ENCODE measurements at places on chromosomes 11 and 22.

DNA sequence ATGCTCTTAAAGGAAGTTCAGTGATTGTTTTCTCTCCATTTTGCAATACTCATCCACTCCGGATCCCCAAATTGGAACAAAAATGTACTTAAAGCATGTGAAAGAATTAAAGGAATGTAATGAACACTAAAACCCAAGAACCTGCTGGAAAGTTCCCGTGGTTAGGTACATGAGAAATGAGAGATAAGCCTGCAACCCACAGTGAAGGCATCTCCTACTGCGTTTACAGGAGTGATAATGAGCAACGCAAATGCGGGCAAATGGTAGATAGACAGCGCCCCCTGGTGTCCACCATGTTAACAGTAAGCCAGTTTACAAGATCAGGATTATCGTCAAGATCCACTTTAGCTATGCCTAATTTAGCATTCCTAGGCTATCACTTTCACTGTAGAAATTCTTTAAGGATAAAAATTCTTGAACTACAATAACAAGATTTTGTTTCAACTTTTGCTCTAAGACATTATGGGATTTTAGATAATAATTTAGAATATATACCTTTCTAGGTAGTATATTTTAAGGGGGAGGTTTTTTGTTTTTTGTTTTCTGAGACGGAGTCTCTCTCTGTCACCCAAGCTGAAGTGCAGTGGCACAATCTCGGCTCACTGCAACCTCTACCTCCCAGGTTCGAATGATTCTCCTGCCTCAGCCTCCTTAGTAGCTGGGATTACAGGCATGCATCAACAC is 29.9 kb downstream of the ALG9 start:
- peaks cover 6% of the 10 kb centered on the region for H3K36me3 ChIP-seq
- H3K4me1 ChIP-seq = peaks cover 42% of the 10 kb centered on the region
- DNase-seq = peak; percentile 84
- H3K27ac ChIP-seq = peak overlapping the region; percentile 79
- H3K27me3 ChIP-seq = no peaks in the 10 kb centered on the region

DNA sequence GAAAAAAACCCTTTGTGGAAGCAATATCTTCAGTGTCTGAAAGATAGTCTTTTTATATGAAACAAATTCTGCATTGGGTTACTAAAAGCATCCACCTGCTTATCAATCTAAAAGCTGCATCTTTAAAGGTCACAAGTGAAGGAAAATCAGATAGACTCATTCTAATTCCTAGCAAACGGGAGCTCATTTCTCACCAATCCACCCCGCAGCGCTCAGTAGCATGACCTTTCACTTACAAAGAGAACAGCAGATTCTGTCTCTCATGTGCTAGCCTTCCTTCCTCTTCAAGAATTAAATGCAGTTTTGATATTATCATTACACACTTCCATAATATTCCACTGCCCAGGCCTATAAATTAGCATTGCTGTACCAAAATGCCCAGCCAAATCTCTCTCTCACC is 212.9 kb downstream of the CADM1 start:
- no peaks in the 10 kb centered on the region for H3K4me1 ChIP-seq
- H3K36me3 ChIP-seq = peaks cover 5% of the 10 kb centered on the region
- no peak overlapping the region for H3K27ac ChIP-seq
- H3K4me3 ChIP-seq = no peak overlapping the region
- no peak for DNase-seq

- H3K4me3 ChIP-seq = no peak overlapping the region
- H3K36me3 ChIP-seq = peaks cover 23% of the 10 kb centered on the region
- no peak for DNase-seq
- peaks cover 39% of the 10 kb centered on the region for H3K4me1 ChIP-seq
These were observed 98.9 kb downstream of the TRAF6 start for GRCh38 chr11:36411202-36411640.

DNA sequence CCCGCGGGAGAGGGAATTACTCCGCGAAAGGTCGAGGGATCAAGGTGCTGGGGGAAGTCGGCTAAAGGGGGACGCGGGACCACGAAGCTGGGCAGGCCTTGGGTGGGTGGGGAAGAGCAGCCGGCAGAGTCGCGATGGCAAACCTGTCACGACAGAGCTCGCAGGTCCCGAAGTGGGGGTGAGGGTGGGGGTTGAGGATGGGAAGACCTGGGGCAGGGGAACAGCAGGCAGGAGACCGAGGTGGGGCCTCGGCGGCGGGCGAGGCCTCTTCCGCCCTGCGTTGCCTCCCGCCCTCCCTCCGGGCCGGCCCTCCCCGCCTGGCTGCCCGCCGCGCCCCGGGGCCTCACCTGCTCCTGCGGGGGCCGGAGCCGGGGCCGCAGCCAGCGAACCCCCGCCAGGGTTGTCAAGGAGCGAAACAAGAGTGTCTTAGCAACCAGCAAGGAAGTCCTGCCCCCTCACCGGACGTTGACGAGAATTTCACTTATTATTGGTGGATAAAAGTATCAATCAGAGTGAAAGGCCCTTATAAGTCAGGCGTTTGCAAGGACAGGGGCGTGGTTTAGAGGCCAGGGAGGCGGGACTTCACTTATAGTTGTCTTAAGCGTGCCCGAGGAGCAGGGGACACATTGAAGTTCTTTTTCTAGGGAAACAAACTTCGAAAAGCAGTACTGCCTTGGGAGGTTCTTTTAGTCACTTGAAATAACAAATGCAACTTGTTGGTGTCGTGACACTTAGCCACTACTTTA is at the start of gene DNAL4:
DNAL4 (minus strand) TSS at position 423 of the 746 bp plus-strand sequence. CDS start 11,412 bp downstream, outside the sequence.
- peak; percentile 99 for DNase-seq
- H3K4me1 ChIP-seq = peaks cover 34% of the 10 kb centered on the region
- H3K27me3 ChIP-seq = peaks cover 3% of the 10 kb centered on the region
- peaks cover 5% of the 10 kb centered on the region for H3K36me3 ChIP-seq
- H3K4me3 ChIP-seq = peak within 1 kb of the TSS; percentile 95
- H3K27ac ChIP-seq = peak within 1 kb of the TSS; percentile 89

DNA sequence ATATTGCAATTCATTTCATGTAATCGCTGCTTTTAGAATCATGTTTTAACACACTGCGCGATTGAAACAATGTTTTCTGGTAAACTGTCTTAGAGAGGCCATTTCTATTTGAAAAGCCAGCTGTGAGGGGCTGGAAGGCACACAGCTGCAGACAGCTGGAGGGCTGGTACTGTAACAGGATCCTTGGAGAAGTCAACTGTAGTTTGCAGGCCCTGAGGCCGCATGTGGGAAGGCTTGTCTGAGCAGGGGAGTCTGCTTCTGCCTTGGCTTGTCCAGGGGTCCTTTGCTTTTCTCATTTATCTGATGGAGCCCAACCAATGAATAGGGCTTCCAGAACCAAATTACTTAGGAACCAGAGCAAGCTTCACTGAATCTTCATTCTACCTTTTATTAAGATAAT is 313.5 kb downstream of the BLID start:
- H3K4me3 ChIP-seq = no peak overlapping the region
- peaks cover 2% of the 10 kb centered on the region for H3K27me3 ChIP-seq
- peaks cover 14% of the 10 kb centered on the region for H3K4me1 ChIP-seq
- DNase-seq = no peak
- H3K27ac ChIP-seq = no peak overlapping the region
- H3K36me3 ChIP-seq = no peaks in the 10 kb centered on the region

DNA sequence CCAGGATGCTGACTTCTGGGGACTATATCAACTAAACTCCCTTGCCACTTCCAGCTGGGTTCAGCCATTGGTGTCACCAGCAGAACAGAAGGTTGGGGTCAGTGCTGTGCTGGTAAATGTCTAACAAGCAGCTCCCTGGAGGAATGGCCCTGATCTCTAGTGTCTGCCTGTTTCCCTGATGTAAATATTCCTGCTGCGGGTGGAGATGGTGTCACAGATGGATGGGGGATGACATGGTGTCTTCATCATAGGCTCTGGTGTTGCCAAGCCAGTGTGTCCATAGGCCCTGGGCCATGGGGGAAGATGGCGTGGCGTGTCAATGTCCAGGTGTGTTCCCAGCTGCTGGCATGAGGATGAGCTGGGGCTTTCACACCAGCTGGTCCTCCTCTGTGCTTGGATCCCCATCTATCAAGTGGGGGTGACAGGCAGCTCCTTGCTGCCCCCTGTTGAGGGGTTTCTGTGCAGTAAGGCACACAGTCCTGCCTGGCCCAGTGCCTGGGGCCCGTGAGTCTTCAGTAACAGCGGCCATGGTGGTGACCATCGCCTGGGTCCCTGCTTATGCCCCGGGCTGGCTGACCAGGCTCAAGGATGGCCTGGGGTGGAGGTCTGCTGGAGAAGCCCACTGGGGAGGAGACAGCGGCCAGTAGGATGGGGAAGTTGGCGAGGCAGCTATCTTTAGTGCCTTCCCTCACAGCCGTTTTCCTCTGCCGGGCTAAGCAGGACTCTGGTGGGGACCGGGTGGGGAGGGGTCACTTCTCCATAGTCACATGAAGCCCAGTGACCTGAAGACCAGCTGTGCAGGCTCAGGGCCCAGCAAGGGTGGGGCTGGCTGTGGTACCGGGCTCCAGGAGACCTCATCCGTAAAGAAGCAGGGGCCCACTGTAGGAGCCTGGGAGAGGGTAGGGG is 12.7 kb downstream of the RPL3 start:
- peaks cover 27% of the 10 kb centered on the region for H3K27me3 ChIP-seq
- H3K4me3 ChIP-seq = no peak overlapping the region
- DNase-seq = peak; percentile 24
- peaks cover 32% of the 10 kb centered on the region for H3K4me1 ChIP-seq
- H3K27ac ChIP-seq = no peak overlapping the region

DNA sequence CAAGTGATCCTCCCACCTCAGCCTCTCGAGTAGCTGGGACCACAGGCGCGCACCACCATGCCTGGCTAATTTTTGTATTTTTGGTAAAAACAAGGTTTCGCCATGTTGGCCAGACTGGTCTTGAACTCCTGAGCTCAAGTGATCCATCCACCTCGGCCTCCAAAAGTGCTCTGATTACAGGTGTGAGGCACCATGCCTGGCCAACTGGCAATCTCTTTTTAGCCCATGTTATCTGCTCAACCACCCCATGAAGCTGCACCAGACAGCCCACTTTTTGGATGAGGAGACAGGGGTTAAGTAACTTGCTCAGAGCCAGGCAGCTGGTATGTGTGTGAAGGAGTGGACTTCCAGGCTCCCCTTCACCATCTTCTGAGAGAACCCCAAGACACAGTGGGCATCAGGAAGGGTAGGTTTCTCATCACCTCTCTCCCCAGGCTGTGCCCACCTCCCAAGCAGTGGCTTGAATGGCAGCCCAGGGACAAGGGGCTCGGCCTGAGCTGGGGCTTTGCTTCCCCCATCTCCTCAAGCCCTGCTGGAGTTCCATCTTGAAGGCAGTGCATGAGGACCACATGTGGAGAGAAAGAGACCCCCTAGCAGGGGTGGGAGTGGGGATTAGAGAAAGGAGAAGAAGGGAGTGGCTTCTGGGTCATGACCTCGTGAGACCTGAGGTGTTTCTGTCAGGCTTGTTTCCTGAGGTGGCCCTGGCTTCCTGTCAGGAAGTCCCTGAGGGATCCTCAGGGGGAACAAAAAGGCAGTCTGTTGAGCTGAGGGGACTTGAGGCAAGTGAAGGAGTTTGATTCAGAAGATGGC is 87.5 kb upstream of the PARVA start:
- no peaks in the 10 kb centered on the region for H3K36me3 ChIP-seq
- no peak for DNase-seq
- H3K4me1 ChIP-seq = peaks cover 68% of the 10 kb centered on the region
- H3K27ac ChIP-seq = no peak overlapping the region

DNA sequence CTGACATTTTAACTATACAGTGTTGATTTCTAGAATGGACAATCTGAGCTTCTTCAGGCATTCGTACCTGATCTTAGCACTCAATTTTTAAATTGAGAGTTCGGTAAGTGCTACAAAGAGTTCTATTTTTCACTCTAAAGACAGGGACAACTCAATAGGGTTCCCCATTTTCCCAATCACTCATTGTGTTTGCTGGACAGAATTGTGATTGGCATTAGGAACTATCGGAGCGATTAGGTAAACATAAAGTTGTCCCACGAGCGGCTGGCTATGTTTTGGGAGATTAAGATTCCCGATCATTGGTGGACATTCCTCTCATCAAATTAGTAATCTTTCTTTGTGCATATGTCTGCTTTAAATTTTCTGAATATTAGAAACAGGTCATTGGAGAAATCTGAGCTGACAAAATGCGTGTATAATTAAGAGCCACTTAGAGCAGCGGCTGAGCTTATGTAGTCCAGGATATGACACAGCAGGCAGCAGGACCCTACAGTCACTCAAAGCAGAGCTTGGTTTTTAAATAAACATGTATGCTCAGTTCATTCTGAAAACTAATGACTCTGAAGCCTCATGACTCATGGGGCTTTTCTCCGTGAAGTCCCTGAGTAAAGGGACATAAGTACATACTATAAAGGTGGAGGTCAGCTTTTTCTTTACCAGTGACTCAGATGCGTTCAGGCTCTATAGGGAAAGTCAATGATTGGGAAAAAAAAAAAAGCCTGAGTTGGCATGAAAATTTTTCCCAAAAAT is 109.4 kb downstream of the GRIA4 start:
- H3K4me3 ChIP-seq = peak overlapping the region; percentile 42
- no peaks in the 10 kb centered on the region for H3K36me3 ChIP-seq
- no peaks in the 10 kb centered on the region for H3K27me3 ChIP-seq
- H3K27ac ChIP-seq = no peak overlapping the region
- DNase-seq = no peak

DNA sequence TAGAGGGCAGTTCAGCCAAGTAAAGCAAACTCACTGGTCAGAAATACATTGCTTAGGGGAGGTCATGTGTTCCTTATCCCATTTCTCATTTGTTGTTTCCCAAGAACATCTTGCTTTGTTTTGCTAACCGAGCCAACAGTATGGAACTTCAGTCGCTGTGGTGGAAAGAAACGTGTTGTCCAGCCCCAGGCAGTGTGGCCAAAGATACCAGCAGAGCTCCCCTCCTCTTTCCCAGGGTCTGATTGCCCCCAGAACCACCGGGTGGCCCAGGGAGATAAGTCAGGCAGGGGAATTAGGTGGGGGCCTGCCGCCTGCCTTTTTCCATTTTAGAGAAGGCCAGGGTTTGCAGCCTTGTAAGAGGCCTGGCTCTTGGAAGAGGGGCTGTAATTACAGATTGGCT is 98.7 kb upstream of the CRYBB3 start:
- no peak for DNase-seq
- no peaks in the 10 kb centered on the region for H3K36me3 ChIP-seq
- H3K27ac ChIP-seq = no peak overlapping the region
- H3K27me3 ChIP-seq = no peaks in the 10 kb centered on the region
- no peak overlapping the region for H3K4me3 ChIP-seq

- H3K4me3 ChIP-seq = no peak overlapping the region
- H3K36me3 ChIP-seq = no peaks in the 10 kb centered on the region
- peaks cover 29% of the 10 kb centered on the region for H3K4me1 ChIP-seq
- H3K27me3 ChIP-seq = peaks cover 16% of the 10 kb centered on the region
These were observed 3.5 kb downstream of the APOL1 start for GRCh38 chr22:36256478-36256877.

DNA sequence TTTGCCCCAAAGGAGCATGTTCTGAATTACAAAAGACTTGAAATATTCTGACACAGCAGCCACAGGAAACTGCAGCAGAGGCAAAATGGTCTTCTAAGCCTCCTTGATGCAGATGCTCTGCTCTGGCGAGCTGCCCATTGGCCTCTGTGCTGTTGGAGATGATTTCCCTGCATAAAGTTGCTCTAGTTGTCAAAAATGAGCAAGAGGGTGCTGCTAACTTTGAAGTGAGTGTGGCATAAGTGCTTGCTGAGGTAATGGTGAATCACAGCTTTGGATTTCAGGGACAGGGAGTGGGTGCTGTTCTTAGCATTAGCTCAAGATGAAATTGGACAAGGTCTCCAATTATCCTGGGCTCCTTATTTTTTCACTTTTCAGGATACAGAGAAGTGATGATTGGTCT is 435.4 kb downstream of the TMEM135 start:
- peaks cover 28% of the 10 kb centered on the region for H3K4me1 ChIP-seq
- no peaks in the 10 kb centered on the region for H3K27me3 ChIP-seq
- H3K36me3 ChIP-seq = no peaks in the 10 kb centered on the region
- peak overlapping the region; percentile 14 for H3K27ac ChIP-seq

All from HFFc6 (cell line).